Activated CD8-positive, alpha-beta memory T cell treated with anti-CD3 and anti-CD28 coated beads for 1 hour (primary cell): ENCODE measurements at places on chromosomes 3 and 15.
A peak's percentile ranks its signal among the peaks of the same experiment; 100 is the strongest.

DNA sequence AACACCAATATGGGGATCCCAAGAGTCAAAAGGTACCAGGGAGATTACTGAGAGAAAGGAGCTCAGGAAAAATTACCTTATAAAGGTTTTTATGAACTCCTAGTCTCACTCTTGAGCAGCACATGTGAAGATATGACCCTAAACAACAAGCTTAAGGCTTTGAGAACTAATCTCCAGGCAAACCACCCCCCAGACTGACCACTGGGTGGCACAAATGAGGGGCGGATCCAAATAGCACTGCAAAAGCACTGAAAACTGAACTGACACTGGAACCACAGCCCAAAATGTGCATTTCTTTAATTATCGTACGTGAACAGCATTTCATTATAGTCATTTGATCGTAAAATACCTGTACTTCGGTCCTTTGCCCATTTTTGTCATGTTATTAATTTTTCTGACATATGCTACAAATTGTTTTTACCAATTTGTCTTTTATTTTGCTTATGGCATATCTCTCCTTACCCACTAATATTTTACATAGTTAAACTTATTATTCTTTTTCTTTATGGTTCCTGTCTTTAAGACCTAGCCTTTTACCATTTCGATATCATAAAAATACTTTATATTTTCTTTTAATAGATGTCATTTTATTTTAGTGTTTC, 31.5 kb upstream of the TFDP2 start:
- DNase-seq = peak; percentile 1

- DNase-seq = no peak
Observed at GRCh38 chr3:163196815-163197374, 1700.3 kb downstream of the OTOL1 start.

DNA sequence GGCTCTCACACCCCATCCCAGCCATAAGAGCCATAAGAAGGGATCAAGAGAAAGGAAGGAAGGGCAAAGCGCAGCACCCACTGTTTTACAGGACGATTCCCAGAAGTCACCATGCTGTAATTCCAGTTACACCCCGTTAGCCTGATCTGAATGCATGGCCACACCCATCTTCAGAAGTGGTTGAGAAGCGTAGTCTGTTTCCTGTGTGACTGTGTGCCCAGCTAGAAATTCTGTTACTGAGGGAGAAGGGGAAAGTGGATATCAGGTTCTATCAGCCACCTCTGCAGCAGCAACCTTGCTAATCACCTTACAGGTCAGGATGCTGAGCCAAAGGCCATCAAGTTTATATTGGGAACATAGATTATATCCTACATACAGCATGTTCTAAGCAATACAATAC, 260.0 kb downstream of the ABHD5 start:
- no peak for DNase-seq

DNA sequence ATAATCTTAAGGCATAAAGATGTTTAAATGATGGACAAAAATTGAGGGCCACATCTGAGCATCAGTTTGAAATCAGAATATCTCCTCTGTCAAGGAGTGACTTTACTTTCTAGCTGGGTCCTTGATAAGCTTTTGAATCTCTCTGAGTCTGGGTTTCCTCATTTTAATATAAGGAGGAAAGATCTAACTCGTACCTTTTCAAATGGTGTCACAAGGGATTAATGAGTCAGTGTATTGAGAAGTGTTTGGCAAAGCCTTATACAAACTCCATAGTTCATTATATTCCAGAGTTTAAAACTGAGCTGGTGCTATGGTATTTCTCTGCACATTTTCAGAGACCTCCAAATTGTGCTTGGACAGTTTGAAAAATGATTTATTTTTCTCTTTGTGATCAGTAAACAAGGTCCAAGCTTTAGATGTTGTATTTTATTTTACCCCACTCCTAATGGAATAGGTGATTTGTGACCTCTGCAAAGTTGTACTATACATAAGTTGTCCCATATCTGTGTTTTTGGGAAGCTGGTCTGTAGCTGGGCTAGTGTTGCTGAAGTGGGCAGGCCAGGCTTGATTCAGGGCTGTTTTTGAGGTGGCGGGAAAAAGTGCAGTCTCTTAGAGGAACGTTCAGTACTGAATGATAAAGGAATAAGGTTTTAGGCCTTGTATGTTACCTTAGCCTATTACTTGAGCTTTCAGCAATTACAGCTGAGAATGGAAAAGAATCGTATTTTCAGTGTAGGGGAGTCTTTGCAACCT, 5.6 kb downstream of the FNDC3B start:
- no peak for DNase-seq

GRCh38 chr15:42419369-42419768, 60.1 kb downstream of the CAPN3 start:
- no peak for DNase-seq

DNA sequence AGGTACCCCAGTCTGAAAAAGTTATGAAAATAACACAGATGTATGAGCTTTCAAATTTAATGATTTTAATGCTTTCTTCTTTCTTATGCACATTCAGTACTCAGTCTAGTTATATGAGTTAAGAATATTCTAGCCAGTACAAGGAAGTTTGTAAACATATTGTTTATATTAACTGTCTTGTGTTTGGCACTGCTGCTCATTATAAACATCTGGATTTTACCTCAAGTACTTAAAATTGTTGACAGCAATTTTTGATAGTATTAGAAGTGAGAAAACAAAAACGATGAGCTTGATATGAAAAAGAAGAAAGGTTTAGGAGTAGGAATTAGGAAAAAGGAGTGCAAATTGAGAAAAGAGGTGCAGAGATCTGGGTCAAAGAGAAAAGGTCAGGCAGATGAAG, 293.3 kb downstream of the C3orf38 start:
- no peak for DNase-seq

DNA sequence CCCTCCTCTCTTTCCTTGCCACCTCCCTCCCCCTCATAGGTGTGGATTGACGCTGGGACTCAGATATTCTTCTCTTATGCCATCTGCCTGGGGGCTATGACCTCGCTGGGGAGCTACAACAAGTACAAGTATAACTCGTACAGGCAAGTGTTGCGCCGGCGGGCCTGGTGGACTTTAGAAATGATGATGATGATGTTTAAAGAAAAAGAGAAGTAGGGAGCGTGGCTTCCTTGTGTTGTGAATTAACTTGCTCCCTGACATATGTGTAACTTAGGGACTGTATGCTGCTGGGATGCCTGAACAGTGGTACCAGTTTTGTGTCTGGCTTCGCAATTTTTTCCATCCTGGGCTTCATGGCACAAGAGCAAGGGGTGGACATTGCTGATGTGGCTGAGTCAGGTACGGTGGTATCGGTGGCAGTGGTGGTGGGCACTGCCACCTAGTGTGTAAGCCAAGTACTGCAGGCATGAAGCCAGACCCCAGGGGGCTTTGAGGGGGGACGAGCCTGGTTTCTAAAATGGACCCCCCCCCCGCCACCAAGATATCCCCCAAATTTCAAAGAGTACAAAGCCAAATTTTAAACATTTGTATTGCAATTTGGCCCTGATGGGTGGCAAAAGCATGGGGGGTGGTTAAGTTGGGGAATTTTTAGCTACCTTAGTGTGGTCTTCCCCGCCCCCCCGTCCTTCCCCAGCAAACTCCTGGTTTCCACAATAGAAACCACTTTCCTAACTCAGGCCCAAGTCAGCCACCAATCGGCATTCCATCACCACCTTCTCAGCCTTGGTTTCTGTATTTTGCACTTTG, 65.6 kb downstream of the SLC6A6 start:
- DNase-seq = peak; percentile 16

- DNase-seq = no peak
Observed at GRCh38 chr15:65841121-65841930, 28.0 kb upstream of the RAB11A start.

DNA sequence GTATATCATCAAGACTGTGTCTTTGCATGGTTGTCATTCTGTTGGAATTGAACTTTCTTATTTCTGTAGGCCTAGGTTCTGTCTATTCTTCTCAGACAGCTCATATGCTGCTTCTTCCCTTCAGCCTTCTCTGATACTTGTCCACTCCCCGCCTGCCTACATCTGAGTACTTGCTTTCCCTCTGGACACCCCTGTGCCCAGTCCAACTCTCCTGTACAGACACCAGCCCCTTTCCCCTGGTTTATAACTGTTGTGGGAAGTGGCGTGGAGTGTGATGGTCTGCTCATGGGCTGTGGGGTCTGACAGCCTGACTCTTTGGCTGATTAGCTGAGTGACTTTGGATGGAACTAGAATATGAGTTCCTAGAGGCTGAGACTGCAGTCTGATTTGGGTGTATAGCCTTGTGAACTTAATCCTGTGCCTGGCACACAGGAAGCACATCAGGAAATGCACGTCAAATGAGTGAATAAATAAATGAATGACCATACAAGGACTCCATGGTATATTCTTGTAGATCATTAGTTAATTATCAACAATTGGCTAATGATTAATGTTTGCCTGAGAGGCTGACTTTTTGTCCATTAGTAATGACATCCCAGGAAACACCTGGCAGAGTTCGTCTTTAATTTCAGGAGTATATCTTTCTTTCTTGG, 11.8 kb downstream of the CACNA1D start:
- DNase-seq = no peak

GRCh38 chr15:53328341-53328740, 431.1 kb downstream of the WDR72 start:
- no peak for DNase-seq

GRCh38 chr3:143063018-143063417, 56.6 kb upstream of the CHST2 start:
- DNase-seq = no peak

- DNase-seq = no peak
Observed at GRCh38 chr15:57041416-57041815, 123.0 kb downstream of the TCF12 start.

GRCh38 chr15:70579766-70580165, 183.6 kb downstream of the UACA start:
- DNase-seq = no peak

DNA sequence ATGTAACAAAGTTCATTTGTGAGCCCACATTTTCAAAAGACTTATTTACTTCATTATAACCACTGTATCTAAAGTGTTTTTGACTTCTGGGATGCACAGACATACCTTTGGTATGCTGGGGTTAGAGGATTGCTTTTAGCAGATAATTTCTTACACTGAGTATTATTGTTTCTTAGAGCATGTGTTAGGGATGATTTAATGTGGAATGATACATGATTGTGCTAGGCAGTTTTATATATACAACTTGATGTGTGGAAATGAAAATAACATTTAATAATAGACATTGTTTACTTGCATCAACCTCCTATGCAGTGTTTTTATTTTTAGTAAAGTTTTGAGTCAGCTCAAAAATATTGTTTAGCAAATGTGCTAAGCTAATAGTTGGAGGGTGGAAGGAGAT, 3.4 kb downstream of the KIF23 start:
- DNase-seq = no peak

DNA sequence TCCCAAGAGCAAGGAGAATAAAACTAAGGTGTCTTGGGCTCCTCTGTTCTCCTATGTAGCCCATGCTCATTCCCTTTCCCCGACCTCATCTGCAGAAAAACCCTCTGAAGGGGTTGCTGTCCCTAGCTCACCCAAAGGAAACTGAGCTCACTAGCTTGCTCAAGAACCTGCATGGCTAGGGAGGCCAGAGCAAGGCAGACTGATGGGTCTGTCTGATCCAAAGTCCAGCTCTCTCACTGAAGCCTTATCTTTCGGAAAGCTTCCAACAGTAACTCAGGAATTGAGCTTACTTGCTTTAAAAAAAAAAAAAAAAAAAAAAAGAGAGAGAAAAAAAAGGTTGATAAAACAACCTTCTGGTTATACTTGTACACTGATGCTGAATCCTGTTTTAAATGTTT, 141.4 kb upstream of the TOPAZ1 start:
- no peak for DNase-seq

GRCh38 chr3:61182662-61183061, 68.6 kb downstream of the FHIT start:
- DNase-seq = no peak

DNA sequence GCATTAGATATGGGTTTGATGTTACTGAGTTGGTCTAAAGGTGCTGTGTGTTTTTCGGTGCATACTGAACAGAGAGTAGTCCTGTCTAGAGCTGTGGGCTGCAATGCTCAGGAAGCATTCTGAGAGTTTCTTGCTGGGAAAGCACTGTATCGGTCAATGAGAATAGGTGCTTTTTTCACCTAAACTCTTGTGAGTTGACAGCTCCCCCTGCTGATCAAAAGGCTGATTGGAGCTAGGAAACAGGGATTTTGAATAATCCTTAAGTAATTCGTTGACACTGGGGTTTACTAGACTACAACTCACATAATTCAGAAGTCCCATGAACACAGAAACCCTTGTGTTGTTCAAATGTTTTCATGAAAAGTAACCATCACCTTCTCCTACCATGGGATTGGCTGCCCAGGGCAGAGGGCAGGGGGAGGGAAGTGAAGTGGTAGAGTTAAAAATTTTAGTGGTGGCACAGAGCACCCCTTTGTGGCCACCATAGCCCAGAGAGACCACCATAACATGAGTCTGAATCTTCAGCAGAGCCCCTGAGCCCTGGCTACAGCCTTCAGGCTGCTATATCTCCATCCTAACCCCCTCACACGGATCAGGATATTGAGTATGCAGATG, 13.0 kb upstream of the MANF start:
- no peak for DNase-seq

DNA sequence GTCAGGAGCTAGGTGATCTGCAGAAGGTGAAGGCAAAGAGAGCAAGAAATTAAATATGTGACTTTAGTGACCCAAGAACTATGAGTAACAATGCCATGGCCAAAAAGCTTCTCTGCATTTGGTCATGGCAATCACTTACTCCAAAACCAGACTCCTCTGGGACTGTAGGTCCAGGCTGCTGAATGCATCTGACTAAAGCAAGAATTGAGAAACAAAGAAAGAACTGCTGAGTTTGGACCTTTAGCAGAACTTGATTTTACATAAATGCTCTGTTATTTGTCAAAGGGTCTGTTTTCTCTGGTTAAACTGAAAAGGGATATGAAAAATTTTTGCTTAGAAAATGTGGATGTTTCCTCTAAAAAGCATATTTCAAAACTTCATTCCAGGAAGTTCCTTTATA, 1102.2 kb downstream of the IGSF11 start:
- no peak for DNase-seq

DNA sequence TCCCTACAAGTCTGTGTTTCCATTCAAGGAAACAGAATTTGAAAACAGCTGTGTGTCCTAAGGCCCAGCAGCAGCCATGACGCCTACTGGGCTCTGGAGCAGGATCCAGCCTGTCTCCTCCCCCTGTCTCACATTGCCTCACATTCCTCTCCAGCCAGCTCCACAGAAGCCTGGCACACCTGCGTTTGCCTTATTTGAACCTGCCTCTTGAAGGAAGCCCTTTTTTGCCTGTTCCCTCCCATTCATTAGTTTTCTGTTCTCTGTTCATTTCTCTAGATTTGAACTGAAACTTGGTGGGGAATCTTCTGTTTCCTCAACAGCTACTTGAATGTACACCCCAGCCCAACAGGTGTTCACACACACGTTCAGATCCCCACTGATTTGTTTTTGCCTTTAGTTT, 890.5 kb downstream of the TUSC7 start:
- DNase-seq = no peak
